ENCODE measurements at places on chromosomes 1 and 21.

GRCh38 chr1:961132-961669 lies 817 bp downstream of the KLHL17 start:
- DNase-seq, result no peak

GRCh38 chr1:9687120-9687873 lies 35.8 kb downstream of the PIK3CD start:
- no peak for DNase-seq

GRCh38 chr1:200741551-200742207 lies 3.0 kb downstream of the CAMSAP2 start:
- DNase-seq, result no peak

DNA sequence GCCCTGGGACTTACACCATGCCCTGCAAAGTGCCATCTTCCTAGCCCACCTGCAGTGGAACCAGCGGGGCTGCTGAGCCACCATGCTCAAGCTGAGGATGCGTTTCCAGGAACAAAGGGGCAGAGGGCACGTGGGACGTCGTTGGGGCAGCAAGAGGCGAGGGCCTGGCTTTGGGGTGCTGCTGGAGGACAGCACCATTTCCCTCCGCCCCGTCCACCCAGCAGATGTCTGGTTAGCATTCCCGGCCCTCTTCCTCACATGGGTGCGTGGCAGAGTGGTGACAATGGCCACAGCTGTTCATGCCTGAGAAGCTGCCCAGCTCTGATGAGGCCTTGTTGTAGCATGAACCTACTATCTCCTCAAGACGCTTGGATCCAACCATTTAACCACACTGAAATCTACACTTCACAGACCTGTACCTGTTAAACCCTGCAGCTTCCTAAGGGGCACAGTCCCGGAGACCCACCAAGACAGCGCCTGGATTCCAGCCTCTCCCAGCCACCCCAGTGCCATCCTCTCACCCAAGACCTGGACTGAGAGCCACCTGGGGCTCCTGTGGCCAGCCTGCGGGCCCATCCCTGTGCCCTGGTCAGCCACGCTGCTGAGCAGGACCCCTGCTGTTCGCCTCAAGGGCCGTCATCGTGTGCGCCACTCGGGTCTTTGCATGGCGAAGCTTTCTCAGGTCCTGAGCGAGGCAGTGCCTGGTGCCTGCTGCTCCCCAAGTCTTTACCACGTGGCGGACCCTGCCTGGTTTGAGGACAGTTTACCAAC lies 33.2 kb downstream of the SLC45A1 start:
- DNase-seq, result no peak

DNA sequence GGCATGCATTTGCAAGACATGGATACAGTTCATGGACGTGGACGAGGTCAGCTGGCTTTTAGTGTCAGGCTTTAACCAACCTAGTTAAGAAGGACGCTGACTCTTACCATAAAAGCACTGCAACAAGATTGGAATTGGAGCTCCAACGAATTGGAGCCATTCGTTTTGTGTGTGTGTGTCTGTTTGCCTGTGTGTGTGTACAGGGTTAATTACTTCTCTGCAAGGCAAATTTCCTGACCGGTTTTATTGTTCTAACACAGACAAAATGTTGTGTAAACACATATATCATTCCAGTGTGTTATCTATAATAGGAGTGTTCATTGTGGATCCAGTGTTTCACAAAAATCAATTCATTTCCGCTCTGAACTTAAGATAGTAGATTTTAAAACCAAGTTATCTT lies 7.9 kb downstream of the ITSN1 start:
- DNase-seq, result no peak

- DNase-seq, result no peak
These were observed 301.2 kb upstream of the DEPDC1 start for GRCh38 chr1:68798071-68798470.

- no peak for DNase-seq
These were observed 5.1 kb downstream of the ABCG1 start for GRCh38 chr21:42223826-42224575.

GRCh38 chr1:230174471-230175162 lies 107.6 kb downstream of the GALNT2 start:
- no peak for DNase-seq

GRCh38 chr1:28974432-28974831 lies 60.1 kb downstream of the EPB41 start:
- no peak for DNase-seq

GRCh38 chr1:8431019-8431418 lies 113.1 kb downstream of the SLC45A1 start:
- no peak for DNase-seq

- DNase-seq, result no peak
These were observed 1164.4 kb upstream of the ADGRL4 start for GRCh38 chr1:80170811-80171485.

GRCh38 chr1:208499601-208500000 lies 255.4 kb upstream of the PLXNA2 start:
- no peak for DNase-seq

DNA sequence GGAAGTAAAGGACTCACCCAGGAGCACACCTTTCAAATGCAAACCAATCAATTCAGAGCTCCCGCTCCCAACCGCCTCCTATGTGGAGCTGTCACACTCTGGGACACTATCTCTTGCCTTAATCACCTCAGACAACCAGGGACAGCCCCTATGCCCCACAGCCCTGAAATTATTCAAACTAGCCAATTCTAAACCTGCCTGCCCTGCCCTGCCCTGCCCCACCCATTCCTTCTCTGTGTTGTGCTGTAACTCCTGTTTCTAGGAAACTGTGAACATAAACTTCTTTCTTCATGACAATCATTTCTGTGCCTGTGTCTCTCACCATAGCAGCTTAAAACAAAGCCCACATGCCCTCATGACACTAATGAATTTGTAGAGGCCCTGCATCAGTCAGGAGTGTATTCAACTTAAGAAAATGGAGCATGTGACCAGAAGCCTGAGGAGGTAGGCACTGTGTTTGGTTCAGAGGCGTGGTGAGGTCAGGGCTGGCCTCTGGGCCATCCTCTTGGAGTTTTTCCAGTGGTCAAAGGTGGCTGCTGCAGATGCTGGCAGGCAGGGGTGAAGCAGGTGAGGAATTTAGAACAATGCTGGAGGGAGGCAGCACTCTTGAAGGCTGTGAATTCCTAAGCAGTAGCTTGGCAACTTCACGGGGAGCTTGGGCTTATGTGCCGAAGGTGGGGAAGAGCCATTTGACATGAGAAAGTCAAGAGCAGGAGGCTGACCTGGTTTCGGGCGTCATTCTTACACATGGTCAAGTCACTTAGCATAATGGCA lies 74.5 kb downstream of the RHOU start:
- no peak for DNase-seq

DNA sequence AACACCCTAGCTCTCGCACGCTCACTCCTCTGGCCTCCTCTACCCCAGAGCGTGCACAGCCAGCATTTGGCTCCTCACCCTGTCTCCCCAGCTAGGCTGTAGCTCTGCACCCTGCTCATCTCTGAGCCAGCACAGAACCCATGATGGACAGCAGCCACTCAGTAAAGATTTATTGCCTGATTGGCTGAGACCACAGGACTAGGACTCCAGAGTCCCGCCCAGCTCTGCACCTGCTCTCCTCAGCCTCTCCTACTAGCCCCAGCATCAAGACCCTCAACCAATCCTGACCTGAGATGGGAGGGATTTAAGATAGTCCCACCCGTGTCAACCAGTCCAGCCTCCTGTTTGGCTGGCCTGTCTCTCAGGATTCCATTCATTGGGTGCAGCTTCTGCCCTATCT lies 9.3 kb downstream of the C1QB start:
- DNase-seq, result no peak

DNA sequence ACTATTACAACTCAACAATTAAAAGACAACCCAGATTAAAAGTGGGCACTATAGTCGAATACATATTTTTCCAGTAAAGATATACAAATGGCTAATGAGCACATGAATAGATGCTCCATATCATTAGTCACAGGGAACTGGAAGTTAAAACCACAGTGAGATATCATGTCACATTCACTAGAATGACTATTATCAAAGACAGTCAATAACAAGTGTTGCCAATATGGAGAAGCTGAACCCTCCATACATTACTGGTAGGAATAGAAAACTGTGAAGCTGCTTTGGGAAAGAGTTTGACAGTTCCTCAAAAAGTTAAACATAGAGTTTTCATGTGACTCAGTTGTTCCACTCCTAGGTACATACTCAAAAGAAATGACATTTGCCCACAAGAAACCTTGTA lies 30.6 kb upstream of the MRPS6 start:
- DNase-seq, result no peak

DNA sequence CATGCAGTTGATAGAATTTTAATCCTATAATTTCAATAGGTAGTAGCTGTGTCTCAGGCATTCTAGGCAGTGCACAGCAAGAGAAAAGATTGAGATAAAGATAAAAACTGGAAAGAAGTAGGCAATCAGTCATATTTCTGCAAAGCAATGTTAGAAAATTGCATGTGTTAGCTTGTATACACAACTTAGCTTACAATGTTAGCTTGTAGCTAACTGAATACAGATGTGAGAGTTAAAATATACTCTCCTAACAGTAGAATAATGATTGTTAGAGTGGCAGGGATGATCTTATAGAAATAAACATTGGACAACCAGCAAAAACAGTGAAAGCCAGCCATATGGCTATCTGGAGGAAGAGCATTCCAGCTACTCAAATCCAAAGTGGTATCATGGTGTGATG lies 29.0 kb downstream of the PTPRC start:
- no peak for DNase-seq

All from NCI-H2107 (cell line).